Stimulated activated CD8-positive, alpha-beta memory T cell treated with anti-CD3 and anti-CD28 coated beads, Interleukin-4, amount 100 ng/mL, for 4 hours (primary cell): ENCODE measurements at places on chromosomes 16 and 17.

DNA sequence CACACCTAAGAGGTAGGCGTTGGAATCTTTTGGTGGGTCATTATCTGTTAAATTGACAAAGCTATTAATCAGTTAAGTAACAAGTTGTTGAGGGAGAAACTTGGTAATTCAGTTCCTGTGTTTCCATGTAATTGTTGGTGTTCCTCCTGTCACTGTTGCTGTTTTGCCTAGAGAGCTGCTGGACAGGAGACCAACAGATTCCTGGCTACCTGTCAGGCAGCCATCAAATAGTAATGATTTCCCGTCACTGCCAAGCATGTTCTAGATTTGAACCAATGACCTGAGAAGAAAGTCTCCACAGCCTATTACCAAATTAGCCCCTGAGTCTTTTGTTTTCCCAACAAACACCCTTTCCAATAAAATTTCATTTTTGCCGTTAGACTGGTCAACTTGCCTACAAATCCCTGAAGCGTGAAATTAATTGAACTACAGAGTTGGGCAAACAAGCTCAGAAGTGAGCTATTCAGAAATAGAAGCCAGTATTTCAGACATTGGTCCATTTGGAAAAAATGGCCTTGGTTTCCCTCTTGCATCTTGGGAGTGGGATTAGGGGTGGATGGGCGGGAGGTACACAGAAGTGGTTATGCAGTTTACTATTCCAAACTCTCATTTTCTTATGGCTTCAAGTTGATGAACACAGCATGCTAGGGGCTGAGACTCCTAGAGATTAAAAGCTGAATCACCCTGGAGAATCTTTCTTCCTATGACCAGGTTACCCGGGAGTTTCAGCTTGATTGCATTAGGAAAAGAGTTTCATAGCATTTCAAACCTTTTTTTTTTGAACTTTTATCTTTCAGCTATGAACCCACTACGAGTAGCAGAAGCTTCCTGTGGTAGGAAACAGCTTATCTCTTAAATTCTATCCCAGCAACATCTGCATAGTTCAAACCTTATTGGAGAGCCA is 262.8 kb upstream of the MAF start:
- DNase-seq = no peak

DNA sequence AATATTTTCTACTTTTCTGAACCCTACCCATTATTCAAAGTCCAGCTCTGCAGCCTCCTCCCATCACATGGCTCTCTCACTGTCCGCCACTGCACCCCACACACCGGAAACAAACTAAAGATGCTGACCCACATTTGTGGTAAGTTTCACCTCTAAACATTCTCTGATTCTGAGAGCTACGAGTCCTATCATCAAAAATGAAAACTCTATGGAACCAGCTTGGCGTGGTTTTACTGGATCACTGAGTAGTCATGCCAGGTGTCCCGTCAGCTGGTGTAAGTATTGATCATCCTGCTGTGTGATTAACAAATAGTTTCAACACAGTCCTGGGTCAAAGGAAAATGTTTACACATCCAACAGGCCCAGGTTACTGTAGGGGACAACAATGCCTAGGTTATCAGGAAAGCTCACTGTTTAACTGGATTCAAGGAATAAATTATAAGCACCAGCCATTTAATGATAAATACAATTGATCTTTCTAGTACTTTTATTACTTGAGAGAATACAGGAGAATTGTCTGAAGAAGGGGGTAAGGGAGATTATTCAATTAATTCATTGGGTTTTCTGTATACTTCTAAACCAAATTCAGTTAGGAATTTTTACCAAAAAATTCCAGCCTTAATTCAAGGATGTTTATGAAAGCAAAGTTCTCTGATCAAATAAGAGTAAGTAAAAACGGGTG is 33.9 kb downstream of the CYTH1 start:
- no peak for DNase-seq

DNA sequence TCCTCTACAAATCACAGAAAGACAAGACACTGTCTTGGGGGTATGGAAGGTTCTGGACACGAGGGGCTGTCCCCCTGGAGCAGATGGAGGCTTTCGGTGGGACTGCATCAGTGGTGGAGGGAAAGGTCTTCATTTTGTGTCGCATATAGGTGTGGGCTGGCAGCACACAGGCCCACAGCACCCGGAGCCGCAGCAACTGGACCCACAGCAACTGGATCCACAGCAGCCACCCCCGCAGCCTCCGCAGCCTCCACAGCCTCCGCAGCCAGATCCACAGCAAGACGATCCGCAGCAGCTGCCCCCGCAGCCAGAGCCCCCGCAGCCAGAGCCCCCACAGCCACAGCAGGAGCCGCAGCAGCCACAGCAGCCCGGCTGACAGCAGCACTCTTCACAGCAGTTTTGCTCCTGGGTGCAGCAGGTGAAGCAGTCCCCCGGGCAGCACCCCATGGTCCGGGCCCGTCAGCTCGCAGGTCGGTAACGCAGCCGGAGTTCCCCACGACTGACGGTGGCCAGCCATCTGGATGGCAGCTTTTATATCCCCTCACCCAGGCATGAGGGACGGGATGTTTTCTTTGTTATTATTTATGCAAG is at the start of gene KRTAP17-1:
Gene KRTAP17-1, minus strand, starts transcription at position 507 of the 591 bp plus-strand sequence. Its CDS starts 60 bp downstream, at position 447.
- no peak for DNase-seq

- DNase-seq = peak; percentile 76
Measured at GRCh38 chr17:81967533-81968395, 6.8 kb upstream of the NOTUM start.

GRCh38 chr16:12535535-12536411 is 267.9 kb downstream of the CPPED1 start:
- no peak for DNase-seq

- DNase-seq = no peak
Measured at GRCh38 chr17:55654821-55655220, 67.8 kb downstream of the TMEM100 start.

- no peak for DNase-seq
Measured at GRCh38 chr17:70040336-70040735, 34.7 kb upstream of the KCNJ16 start.

DNA sequence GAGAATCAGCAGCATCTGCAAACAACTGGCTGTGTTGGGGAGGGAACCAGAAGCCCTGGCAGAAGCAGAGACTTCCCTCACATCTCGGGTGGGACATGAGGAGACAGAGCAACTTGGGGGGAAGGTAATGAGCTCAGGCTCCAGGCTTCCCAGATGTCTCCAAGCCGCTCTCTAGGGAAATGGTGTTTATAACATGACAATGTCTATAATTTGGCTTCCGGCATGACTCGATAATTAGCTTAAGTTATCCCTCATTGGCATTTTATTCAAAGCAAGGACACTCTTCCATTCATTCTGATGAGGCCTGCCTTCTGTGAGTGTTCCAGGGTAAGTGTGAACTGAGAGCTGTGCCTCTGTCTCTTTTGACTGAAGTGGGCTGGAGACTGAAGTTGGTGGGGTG is 14.7 kb upstream of the MLLT6 start:
- DNase-seq = no peak

- peak; percentile 24 for DNase-seq
Measured at GRCh38 chr17:67421869-67422273, 44.8 kb downstream of the PITPNC1 start.

GRCh38 chr16:88686439-88687253 is at the start of gene SNAI3:
SNAI3 (minus strand) TSS chr16:88686507; CDS start chr16:88686406, 101 bp downstream.
- no peak for DNase-seq
